ENCODE measurements at places on chromosomes 2 and 18.

- no peak for DNase-seq
These were observed 521.3 kb downstream of the METTL4 start for GRCh38 chr18:2049986-2050385.

DNA sequence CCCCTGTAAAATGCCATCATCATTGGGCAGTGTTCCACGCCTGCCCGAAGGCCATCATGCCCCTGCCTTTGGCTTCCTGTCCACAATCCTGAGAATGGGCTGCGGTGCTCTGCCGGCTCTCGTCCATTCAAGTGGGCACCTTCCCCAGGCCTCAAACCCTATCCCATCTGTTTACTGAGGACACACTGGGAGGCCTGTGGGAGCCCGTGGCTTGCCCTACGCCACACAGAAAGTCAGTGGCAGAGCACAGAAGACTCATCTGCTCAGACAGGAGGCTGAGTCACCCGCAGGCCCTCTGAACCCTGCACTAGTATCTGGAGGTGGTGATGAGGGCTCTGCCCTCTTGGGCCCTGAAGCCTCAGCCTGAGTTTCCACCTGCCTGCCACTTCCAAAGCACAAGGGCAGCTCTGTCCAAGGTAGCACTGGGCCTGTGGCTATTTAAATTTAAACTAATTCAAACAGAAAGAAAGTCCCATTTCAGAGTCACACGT, 19.1 kb upstream of the ANKRD53 start:
- DNase-seq = no peak

DNA sequence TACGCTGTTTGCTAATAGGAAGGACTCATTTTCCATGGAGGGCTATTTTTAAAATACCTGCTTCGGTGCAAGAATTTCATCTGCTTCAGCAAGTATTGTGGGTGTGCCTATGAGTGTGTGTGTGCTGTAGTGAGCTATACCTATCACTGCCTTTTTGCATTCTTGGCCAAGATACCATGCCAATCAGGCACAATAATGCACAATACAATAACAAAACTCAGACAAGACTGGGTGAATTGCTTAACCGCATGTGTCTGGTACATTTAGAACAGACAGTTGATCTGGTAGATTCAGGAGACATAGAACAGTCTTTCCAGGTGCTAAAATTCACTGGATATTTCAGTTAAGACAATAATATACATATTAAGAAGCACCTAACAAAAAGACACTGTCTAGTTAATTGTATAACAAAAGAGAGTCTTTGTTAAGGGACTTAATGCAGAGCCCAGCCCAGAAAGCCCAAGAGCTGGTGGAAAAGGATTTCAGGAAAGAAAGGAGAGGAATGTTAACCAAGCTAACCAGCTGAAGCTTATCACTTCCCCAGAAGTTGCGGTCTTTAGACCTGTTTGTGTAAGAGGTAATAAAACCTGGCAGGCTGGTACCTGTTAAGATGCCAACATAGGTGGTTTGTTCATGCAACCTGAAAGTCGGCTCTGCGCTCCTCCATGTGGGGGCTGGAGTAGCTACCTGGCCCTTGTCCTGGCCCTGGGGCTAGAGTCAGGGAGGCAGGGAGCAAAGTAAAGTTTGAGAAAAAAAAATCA, 153.3 kb upstream of the RBMS1 start:
- no peak for DNase-seq

GRCh38 chr2:70785137-70785911, 5.1 kb downstream of the FIGLA start:
- DNase-seq = peak; percentile 23

GRCh38 chr2:173666171-173666888, 298.8 kb downstream of the SP3 start:
- no peak for DNase-seq

DNA sequence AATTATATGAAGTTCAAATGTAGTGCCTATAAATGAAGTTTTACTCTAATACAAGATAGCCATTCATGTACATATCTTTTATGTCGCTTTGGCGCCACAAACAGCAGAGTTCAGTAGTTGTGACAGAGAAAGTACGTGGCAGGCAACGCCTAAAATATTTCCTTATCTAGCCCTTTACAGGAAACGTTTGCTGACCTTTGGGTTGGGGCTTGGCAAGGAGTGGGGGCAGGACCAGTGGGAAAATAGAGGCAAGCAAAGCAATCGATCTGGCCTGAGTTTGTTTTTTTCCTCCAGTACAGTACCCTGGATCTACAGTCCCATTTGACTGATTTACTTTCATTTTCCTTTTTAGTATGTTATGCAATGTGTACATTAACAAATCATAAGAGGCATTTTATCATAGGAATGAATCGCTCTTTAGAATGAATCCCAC, 13.1 kb downstream of the CCDC68 start:
- DNase-seq = no peak

- DNase-seq = no peak
These were observed 78.8 kb upstream of the NEDD4L start for GRCh38 chr18:57965246-57965645.

- no peak for DNase-seq
These were observed 40.1 kb upstream of the AKAIN1 start for GRCh38 chr18:5237083-5237722.

GRCh38 chr2:217959723-217960122, 43.1 kb downstream of the TNS1 start:
- DNase-seq = no peak

DNA sequence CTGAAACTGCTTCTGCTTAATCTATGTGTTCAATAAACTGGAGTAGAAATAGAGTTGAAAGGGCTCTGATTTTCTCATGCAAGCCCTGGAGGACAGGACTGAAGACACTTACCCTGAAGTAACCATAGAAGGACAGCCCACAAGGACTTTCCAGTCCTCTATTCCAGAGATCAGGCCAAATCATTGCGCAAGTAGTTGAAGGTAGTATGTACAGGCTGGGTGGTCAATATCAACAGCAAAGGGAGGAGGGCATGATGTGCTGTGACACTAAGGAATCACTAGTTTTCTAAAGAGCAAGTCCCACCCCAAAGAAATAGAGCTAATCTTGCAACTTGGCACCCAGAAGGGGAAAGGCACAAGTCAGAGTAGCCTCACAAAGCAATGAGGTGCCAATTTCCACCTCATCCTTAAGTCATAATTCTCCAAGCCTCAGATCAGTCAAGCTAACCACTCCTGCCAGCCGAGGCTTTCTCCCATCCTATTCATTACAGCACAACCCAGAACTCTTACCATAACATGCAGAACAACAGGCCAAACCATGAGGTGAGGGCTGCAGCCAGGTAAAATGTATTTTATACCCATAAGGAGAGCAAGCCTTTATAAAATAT, 533.5 kb downstream of the TNS1 start:
- DNase-seq = no peak

- DNase-seq = no peak
These were observed 54.5 kb downstream of the COL6A3 start for GRCh38 chr2:237359518-237359840.

- DNase-seq = no peak
These were observed 164.8 kb upstream of the KLHL14 start for GRCh38 chr18:32937597-32937996.

- no peak for DNase-seq
These were observed 834.8 kb downstream of the CPS1 start for GRCh38 chr2:211391189-211391567.

DNA sequence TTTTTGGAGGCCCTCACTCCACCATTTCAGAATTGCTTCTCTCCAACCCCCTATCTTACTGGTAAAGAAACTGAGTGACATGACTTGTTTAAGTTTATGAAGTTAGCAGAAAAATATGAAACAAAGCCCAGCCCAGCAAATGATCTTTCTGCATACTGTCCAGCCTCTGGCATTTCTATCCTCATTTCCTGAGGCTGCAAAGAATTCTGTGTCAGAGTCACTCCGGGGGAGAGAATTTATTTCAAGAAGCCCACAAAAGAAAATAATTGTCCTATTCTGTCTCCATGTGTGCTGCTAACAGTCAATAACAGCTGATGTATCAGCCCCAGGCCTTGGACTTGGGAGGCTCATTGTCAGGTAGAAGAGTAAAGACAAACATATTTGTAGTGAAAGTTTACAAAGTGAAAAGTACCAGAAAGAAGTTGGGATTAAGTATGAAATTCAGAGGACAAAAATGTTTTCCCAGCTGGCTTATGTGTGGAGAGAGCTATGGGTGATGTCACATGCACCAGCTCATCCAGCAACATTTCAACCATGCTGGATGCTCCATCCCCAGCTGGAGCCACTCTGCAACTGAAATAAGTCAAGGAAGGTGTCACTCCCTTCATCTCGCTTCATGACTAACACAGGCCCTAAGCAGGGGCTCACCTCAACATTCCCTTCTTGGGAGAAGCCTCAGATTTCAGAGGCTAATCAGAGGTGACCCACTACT, 42.3 kb downstream of the TRABD2A start:
- DNase-seq = no peak

GRCh38 chr2:190425883-190426658, 17.9 kb downstream of the MFSD6 start:
- DNase-seq = no peak

DNA sequence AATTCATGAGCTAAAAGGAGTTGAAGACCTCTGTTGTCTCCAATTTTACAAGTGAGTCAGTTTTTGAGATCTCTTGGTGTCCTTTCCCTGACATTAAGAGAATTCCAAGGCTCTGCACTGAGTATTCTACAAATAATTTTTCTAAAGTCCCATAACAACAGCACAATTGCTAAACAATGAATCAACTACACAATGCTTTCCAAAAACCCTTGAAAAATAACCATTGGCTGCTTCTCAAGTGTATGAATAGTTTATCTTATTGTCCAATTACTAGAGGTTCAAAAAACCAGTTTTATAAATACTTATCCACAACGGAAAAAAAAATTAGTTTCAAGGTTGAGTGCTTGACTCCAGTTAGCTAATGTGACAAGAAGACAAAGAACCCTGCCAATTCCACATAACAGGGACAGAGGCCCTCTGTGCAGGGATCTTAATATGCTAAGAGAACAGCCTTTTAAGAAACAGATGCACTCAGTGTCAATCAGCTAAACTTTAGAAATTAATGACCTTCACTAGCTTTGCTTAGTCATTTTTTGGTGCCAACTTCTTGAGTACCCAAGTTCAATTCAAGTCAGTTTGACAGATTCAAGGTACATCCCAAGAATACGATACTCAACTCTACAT, 266.6 kb upstream of the CYP26B1 start:
- DNase-seq = no peak

- no peak for DNase-seq
These were observed 6.3 kb upstream of the LTBP1 start for GRCh38 chr2:32940316-32940997.

DNA sequence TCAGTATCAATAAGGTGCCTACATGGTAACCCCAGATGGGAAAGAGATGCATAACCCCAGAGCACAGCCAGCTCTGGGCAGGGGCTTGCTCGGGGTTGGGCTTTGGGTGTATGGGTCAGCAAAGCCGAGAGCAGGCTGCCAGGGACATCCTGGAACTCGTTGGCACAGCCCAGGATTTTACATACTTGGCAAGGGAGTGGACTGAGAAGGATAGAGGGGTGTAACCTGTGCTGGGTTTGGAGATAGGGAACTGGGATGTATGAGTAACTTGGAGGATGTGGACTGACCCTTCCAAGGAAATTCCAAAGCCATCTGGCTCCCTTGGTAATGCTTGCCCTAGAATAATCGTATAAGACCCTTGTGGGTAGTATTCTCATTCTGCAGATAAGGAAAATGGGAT, 44.2 kb downstream of the GPR39 start:
- DNase-seq = no peak

DNA sequence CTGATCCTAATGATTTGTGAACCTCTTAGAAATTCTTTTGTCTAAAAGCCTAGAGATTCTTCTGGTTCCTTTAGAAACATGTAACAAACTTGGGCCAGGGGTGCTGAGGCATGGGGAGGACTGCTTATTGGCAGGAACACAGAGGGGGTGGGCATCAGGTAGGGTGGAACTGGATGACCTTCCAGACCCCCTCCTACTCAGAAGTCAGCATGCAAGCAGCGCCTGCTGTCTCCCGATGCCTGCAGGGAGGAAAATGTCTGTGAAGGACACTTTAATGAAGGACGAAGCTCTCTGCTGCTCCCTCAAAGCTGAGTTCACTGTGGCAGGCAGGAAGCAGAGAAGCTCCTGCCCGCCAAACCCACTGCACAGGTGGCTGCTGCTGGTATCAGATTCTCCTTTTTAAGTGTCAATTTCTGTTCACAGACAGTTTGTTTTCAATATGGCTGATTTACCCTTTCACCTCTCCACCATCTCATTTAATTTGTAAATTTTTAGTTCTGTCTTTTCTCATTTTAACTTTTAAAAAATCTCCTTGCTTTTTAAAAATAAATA, 19.4 kb downstream of the COA5 start:
- DNase-seq = no peak

DNA sequence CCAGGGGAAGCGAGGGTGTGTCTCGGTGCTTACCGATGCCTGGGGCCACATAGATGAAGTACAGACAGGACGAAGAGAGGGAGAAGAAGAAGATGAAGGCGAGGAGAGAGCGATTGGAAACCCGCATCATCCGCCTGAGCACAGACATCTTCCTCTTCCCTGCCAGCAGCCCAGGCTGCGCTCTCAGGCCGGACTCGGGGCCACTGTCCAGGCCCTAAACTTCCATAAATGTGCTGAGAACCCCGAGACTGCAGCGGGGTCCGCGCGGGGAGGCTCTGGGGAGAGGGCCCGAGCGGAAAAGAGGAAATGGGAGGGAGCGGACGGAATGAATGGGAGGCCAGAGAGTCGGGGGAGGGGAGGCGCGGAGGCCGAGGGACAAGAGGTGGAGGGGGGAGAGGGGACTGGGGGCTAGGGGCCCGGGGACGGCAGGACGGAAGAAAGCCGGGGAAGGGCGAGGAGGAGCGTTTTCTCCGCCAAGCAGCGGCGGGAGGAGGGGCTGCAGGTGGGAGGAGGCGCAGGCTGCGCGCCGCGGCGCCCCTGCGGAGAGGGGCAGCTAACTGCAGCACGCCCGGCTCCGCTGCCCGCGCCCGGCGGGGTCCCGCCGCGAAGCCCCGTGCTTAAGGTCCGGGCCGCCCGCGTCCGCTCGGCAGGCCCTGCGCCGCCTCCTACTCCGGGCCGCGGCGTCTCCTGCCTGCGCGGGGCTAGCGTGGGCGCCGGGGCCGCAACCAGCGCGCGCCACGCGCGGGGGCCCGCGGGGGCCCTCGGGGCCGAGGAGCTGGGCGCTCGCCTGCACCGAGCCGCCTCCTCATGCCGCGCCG, at the start of gene B4GALT6:
Gene B4GALT6 (minus strand): TSS at position 303 of the 818 bp plus-strand sequence. CDS start 155 bp downstream, at position 148.
- DNase-seq = peak; percentile 33

- no peak for DNase-seq
These were observed 242.9 kb downstream of the LDLRAD4 start for GRCh38 chr18:13461469-13461868.

DNA sequence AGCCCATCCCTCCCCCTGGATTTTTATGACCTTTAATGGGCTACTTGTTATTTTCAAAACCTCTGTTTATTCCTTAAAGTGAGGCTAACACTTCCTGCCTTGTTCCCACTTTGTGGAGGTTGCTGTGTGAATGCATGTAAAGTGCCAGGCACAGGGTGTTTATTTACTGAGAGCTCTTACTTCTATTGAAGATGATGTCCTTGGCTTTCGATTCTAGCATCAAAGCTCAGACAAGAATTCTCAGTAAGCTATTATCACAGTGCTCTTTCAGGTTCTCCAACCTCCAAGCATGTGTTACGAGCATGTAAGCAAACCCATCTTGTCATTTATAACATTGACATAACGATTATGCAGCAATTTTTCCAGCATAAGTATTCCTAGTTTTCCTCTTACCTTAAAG, 44.2 kb downstream of the DPYSL5 start:
- no peak for DNase-seq
